ENCODE measurements at places on chromosomes 4 and X.

GRCh38 chrX:11352296-11352741 is 59.1 kb downstream of the AMELX start:
- DNase-seq: no peak

- no peak for DNase-seq
Measured at GRCh38 chrX:107632346-107632745, 4.0 kb downstream of the PRPS1 start.

- no peak for DNase-seq
Measured at GRCh38 chr4:152579916-152580315, 44.0 kb upstream of the FBXW7 start.

DNA sequence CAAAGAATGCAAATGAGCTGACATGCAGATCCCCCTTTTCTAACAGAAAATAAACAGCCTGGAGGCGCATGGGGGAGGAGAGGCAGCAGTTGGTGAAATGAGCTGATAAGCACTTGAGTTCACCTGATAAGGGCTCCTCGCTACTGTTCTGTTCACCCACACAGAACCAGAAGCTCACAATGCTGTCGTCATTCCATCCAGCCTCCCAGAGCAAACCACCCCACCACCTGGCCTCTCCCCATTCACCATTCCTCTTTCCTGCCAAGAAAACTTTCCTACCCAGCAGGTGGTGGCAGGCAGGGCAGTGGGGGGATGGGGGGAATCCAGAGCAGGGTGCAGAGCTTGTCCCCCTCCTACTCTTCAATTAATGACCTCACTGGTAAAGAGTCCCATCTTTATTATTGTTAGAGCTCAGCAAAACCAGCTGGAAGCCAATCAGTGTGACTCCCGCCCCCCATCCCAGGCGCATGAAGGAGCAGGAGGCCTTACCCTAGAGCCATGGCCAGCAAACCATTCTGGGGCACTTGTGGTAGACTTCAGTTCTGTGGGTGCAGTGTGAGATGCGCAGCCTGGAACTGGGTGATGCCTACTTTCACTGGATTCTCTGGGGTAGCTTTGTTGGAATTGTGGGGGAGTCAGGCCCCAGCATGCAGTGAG is 350.3 kb downstream of the ZIC3 start:
- no peak for DNase-seq

GRCh38 chr4:18777190-18777930 is 755.8 kb upstream of the LCORL start:
- no peak for DNase-seq

- no peak for DNase-seq
Measured at GRCh38 chrX:69077895-69078455, 87.3 kb downstream of the PJA1 start.

DNA sequence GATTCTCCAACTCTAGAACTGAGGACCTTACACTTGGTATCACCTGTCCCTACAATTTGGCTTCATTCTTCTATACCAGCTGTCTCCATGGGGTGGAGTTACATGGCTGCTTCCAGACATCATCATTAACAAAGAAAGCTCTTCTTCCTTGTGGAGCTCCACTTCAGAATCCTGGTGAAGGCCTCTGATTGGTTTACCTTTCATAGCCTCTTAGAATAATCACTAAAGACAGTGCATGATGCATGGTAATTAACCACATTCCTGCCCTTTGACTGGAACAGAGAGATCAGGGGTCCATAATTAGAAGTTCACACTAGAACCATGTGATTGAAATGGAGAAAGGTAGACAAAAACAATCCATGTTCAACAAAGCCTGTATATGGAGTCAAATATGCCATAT is 112.6 kb upstream of the ZNF827 start:
- DNase-seq: no peak

Data from activated T-cell treated with anti-CD3 and anti-CD28 coated beads for 4 hours (primary cell).